ENCODE measurements at places on chromosomes 2 and 18.

DNA sequence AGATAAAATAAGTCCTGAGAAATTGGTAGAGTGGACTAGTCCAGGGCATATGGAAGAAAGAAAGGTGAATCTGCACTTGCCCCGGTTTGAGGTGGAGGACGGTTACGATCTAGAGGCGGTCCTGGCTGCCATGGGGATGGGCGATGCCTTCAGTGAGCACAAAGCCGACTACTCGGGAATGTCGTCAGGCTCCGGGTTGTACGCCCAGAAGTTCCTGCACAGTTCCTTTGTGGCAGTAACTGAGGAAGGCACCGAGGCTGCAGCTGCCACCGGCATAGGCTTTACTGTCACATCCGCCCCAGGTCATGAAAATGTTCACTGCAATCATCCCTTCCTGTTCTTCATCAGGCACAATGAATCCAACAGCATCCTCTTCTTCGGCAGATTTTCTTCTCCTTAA, 9.8 kb downstream of the SERPINB13 start:
- no peak for DNase-seq

DNA sequence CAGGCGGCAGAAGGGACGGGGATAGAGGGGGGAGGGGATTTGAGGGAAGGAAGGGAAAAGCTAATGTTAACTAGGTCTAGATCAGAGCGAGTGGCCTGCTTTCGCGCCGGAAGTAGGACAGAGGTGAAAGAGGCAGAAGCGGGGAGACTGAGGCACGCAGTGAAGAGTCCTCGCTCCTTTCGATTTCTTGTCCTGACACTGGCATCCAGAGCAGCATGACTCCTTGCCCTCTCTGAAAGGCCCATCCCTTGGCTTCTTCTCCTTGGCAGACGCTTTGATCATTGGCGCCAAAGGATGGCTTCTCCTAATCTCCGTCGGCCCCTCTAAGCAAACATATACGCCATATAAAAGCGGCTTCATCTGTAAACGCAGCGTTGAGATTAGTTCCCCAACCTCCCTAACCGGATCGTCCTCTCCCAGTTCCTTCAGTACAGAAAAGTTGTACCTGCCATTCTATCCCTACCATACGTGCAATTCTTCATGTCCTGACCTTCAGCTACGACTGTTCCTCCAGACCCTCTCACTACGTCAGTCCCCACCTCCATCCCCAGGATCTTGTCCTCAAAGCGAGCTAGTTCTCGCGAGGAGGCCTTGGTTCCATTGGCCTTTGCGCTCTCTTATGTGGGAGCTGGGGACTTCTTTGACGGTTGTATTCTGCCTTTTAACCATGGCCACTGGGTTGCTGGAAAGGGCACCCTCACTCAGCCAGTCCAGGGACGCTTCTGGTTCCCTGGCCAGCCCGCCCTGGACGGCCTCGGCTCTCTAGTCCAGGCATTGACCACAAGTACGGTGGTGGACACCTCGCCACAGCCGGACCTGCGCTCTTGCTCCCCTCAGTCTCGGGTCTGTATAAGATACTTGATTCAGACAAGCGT, 857 bp upstream of the NEUROD1 start:
- DNase-seq: no peak

DNA sequence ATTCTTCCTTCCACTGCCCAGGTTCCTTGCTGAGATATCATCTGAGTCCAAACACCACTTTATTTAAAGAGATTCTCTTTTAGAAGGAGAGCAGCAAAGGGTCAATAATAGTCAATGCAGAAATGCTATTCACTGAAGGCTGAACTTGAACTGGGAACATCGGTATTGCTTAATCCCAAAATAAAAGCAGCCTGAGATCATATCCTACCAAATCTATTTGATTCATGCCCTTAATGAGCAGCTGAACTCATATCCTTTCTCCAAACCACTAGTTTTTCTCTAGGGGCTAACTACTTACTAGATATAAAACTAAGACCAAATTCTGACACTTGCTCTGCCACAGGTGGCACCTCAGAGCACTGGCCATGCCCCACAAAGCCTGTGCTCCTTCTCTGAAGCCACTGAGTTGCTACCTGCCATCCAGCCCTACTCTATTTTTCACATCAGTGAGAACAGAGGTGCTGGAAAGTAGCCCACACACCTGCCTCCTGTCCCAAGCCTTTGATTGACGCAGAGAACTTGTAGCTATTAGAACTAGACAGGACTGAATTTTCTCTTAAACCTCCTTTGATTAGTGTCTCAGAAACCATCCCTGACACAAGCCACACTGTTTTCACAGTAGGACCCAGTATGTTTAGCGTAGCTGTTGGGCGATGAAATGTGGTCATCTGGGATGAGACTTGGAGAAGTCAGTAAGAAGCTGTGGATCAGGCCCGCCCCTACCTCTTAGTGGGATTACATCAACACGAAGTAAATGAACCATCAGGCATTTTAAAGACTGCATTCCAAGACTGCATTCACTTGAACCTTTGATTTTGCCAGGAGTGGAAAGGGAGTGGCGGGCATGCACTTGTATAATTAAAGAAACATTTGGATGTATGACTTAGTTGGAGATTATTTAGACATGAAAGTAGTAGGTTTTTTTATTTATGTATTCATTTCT, 124.3 kb downstream of the RBMS1 start:
- DNase-seq: peak; percentile 79

DNA sequence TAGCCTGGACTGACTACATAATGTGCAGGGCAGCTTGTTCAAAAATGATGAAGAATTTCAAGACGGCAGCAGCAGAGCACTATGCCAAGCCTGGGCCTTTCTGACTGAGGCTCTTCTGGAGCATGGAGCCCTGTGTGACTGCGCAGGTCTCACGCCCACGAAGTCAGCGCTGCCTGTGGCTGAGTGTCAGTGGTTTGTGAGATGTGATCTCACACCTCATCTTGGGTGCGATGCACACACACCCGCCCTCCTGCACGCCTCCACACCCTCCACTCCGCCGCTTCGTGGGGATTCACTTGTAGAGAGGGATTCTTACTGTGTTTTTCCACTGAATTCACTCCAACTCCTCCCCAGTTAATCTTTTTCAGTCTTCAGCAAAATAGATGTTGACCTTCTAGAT, 103.9 kb downstream of the VIT start:
- no peak for DNase-seq

- DNase-seq: peak; percentile 53
Measured at GRCh38 chr2:98515250-98515991, 70.8 kb downstream of the INPP4A start.

GRCh38 chr2:217975626-217976025, 27.2 kb downstream of the TNS1 start:
- DNase-seq: no peak

DNA sequence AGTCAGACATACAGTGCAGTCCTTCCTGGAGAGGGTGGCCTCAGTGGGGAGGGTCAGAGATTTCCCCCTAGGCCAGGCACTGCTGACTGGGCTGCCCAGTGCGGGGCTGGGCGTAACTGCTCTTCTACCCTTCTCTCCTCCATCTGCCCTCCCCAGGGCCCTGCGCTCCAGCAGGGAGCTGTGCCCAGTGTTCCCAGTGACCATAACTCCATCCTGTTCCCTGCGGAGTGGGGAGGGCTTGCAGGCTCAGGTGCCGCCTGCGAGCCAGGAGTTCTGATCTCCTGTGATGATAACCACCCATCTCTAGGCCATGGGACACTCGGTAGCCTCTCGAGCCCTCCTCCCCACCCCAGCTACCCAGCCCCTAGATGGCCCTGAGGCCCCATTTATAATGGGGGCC, 107.6 kb downstream of the SMAD7 start:
- no peak for DNase-seq

DNA sequence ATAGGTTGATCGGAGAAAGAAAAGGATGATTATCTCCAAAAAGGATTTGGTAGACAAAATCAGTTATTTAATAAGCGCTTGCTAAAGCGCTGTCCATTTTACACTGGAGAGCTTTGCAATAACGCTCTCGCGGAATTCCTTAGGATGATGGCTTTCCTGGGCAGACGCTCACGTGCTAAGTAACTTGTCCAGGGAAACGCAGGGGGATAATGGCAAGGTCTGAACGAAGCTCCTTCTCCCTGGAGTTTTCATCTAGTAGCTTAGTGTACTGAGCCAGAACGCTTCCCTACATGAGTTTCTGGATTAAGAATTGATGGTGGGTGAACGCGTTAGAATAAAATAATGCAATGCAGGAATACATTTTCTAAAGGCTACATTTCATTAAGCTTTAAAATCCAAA, 739.5 kb upstream of the SALL3 start:
- no peak for DNase-seq

GRCh38 chr2:44651974-44652373, 289.5 kb upstream of the SIX3 start:
- DNase-seq: no peak

DNA sequence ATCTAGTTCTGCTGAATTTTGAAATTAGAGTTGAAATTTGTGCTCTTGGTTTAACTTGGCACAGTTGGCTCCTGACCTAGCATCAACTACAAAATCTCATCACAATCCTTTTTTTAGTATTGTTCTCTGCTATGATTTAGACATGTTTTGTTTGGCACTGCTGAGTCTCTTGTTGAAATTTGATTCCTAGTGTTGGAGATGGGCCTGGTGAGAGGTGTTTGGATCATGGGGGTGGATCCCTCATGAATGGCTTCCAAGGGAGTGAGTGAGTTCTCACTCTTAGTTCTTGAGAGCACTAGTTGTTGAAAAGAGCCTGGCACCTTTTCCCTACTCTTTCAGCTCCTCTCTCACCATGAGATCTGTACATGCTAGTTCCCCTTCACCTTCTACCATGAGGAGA, 605.6 kb upstream of the SLC39A10 start:
- no peak for DNase-seq

DNA sequence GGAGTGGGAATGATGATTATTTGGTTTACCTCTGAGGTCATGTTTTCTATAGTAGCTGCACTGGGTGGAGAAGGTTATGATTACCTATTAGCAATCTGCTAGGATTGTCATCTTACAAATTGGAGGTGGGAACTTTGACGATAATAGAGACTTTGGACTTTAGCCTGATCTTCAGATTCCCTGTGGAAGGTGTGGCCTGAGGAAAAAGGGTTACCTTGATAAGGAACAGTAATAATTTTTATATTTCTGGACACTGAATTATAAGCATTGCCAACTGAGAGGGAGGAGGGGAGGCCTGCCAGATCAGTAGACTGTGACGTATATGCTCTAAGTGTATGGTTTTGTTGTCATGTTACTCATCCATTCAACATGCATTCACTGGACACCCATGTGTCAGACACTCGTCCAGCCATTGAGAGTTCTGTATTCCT, 183.4 kb upstream of the FOSL2 start:
- no peak for DNase-seq

DNA sequence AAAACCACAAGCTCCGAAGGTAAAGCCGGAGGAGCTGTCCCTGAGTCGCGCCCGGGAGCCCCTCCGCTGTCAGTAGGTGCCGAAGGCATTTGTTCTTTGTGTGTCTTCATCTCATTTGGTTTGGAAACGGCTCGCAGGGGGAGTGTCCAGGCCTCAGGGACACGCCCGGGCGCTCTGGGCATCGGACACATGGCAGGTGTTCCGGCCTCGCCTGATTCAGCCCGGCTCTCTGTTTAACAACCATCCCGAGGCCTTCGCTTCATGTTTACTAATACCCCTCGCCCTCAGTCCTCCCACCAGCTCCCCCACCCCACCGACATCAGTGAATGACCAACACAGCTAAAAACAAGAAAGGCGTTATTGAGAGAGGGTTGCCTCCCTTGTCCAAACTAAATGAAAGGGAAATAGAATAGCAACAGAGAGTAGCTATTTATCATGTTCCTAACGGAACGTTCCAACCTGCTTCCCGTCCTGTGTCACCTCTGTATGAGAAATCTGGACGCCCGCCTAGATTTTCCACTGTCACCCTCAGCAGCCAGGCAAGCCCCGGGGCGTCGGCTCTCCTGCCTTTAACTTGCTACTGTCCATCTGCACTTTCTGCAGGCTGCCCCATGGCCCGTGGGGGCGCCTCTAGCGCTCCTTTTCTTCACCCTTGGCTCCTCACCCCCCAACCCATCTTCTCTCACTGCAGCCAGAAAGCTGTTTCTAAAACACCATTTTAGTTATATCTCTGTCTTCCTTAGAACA, 73.9 kb downstream of the MYCN start:
- peak; percentile 90 for DNase-seq

DNA sequence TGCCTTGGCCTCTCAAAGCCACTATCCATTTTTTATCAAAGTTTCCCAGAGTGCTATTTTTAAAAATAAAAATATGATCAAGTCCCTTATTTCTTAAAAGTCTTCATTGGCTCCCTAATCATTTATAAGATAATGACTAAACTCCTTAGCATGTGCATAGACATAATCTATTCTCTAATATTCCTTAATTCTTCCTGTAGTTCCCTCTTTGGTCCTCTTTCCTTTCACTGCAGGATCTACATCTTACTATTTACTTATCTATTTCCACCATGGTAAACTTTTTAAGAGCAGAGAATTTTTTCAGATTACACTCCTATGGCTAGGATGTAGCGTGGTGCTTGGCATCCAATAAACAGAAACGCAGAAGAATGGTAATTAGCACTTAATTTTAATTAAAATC, 19.0 kb downstream of the IDH1 start:
- no peak for DNase-seq

DNA sequence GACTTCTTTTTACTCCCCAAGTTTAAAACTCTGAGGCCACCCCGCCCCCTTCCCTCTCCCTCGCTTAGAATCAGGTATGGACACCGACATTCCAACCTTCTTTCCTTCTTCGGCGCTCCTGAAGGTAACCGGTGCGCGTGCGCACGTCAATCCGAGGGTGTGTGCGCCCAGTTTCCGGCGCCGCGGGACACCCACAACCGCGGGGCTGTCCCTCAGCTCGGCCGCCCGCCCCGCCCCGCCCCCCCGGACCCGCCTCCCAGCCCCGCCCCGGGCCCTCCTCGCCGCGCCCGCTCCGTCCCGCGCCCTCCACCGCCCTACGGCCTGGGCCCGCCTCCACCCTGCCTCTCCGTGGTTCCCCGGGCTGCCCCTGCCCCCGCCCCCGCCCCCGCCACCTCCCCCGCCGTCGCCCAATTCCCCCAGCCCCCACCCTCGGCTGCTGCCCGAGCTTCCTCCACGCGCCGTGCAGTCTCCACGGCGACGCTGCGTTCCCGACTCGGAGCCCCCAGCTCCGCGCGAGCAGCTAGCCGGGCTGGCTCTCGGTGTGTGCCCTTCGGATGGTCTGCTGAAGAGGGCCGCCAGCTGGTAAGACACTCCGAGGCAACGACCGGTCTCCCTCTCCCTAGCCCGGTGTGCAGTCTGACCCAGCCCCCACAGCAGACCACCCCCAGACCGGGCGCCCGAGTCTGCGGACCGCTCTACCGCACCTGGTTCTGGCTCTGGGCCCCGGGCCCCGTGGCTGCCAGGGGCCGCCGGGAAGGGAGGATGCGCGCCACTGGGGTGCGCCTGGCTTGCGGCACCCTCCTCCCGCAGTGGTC, 635 bp downstream of the ERICH2 start:
- peak; percentile 76 for DNase-seq

DNA sequence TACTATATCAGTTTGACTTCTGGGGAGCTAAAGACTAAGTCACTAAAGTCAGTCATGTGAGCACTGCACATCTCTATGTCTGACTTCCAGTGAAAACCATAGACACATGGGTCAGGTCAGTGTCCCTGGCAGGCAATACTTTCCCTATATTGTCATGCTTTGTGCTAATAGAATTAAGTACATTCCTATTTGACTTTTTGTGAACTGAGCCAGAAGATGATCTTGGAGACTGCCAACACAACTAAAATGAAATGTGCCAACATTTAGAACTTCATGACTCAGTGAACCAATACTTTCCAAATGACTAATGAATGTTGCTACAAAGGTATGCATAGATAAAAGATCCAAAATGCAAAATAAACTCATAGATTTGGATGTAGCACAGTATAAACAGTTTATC, 820.8 kb upstream of the FAM98A start:
- DNase-seq: no peak

- DNase-seq: no peak
Measured at GRCh38 chr18:45834306-45834705, 8.8 kb downstream of the SIGLEC15 start.

GRCh38 chr2:239855863-239856587, 169.1 kb downstream of the NDUFA10 start:
- DNase-seq: no peak

Measured in RPMI8226 (cell line).